Left cardiac atrium (tissue), 4 donors: ENCODE measurements at places on chromosomes 16 and 17.

DNA sequence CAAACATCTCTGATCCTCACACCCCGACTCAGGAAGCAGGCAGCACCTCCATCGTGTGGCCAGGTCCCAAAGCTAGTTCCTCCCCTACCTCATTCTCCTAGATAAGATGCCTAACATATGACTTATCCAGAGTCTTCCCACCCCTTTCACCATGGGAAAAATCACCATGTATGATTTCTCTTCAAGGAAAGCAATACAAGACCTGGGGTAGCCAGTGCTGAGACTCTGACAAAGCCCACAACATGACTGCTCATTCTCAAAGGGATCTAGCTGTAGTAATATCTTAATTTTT, 45.1 kb downstream of the CMTM4 start:
- DNase-seq = no peak

DNA sequence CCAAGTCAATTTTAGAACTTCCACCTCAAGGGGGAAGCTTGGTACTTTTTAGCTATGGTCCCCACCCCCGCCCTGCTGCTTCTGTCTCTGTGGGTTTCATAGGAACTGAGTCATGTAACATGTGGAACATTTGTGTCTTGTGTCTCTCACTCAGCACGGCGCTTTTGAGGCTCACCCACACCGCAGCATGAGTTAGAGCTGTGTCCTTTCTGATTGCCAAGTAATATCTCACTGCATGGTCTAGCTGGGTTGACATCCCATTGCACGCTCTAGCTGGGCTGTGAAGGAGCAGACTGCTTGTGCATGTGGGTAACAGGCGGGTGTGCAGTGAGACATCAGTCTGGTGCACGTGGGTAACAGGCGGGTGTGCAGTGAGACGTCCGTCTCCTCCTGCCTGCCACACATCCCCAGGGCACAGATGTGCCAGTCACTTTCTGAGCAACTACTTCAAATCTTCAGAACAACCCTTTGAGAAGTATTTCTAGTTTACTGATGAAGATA, 26.4 kb upstream of the SLC7A5 start:
- DNase-seq = no peak

- no peak for DNase-seq
Measured at GRCh38 chr17:41338961-41339485, 11.6 kb downstream of the KRT33A start.

GRCh38 chr17:57357392-57357784, 101.1 kb downstream of the MSI2 start:
- peak; percentile 60 for DNase-seq

- no peak for DNase-seq
Measured at GRCh38 chr17:82858376-82859126, 18.7 kb upstream of the ZNF750 start.

- DNase-seq = no peak
Measured at GRCh38 chr16:57411362-57411976, 6.9 kb downstream of the CCL17 start.

- no peak for DNase-seq
Measured at GRCh38 chr17:47095268-47095667, 93.8 kb downstream of the CDC27 start.

GRCh38 chr17:39801055-39801454, 63.1 kb downstream of the IKZF3 start:
- DNase-seq = no peak

GRCh38 chr17:68892658-68893057, 62.5 kb downstream of the ABCA8 start:
- no peak for DNase-seq

GRCh38 chr16:64397042-64397441, 724.8 kb downstream of the CDH11 start:
- DNase-seq = no peak

DNA sequence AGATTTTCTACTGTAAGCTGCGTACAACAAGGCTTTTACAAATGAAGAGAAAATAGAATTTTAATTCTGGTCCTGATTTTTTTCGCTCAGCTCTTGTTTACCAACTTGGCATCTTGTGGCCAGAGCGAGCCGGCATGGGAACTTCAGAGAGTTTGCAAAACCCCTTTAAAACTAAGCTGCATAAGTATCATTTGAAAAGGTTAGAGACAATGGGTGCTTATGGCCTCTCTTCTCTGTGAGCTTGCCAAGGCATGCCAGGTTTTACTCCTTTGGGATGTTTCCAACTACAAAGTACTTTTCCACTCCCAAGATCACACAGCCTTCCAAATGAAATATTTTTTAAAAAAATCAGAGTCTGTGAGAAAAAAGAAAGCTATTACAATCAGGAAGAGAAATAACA, 62.4 kb upstream of the FA2H start:
- no peak for DNase-seq

- DNase-seq = no peak
Measured at GRCh38 chr17:69344939-69345338, 18.0 kb upstream of the ABCA5 start.

- no peak for DNase-seq
Measured at GRCh38 chr17:2957631-2958286, 105.6 kb downstream of the OR1D5 start.

GRCh38 chr16:30355144-30355953, at the start of gene CD2BP2:
Gene CD2BP2, minus strand, starts transcription at chr16:30355308. Its CDS starts 627 bp downstream, at chr16:30354681.
- DNase-seq = peak; percentile 98

- peak; percentile 77 for DNase-seq
Measured at GRCh38 chr17:50052822-50053653, 2.9 kb upstream of the ITGA3 start.

DNA sequence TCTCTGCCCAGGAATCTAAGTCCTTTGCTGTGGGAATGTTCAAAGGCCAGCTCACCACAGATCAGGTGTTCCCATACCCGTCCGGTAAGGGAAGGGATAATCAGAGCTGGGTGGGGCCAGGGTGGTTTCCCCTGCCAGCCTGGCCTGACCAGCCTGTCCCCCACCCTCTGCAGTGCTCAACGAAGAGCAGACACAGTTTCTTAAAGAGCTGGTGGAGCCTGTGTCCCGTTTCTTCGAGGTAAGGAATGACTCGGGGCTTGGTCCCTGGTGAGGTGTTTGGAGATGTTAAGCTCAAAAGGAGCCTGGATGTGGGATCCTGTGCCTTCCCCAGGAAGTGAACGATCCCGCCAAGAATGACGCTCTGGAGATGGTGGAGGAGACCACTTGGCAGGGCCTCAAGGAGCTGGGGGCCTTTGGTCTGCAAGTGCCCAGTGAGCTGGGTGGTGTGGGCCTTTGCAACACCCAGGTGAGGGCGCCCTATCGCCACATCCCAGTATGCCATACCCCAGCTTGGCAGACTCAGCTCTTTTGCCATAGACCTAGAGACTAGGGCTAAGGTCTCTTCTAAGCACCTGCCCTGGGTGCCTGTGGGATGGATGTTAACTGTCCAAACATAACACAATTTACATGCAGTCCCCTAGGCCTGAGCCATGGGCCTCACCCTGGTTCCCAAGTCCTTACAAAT, 997 bp downstream of the ACADVL start:
- peak; percentile 60 for DNase-seq
